ENCODE measurements at places on chromosomes 7 and 10. TPM values are rescaled to one million over a fixed set of nuclear protein-coding genes. Genes with fewer than 3 reads are reported as not detected.

GRCh38 chr7:18607025-18607424 is 111.5 kb downstream of the HDAC9 start:
- DNase-seq, result no peak

DNA sequence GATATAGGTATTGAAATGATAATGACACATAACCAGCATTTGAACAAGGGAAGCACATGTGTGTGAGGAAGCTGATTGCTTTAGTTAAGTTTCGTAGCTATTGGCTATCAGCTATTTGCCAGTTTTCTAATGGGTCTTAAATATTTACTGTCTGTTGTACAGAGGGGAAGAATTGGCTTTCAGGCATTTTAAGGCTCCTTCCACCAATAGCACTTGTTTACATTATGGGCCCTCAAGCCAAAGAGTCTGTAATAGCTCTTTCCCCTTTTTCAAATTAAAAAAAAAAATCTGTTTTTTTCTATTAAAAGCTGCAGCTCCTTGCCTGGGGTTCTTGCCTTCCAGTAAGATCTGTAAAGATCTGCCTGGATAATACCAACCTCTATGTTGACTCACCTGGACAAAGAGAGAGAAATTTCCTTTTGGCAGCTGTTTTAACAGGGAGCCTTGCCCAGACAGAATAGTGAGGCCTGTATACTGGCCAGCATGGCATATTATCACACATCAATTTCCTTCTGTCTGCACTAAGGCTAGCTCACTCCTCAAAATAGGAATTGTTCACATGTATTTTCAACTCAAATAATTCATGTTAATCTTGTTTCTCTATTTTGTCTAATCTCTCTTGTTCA is 104.7 kb upstream of the LRGUK start:
- DNase-seq, result peak; percentile 17

The CAMK1D gene
- 1.9 TPM for polyA plus RNA-seq

The GSTO2 gene
- polyA plus RNA-seq, result 22.1 TPM

The ENO4 gene
- polyA plus RNA-seq, result not detected

The BHLHA15 gene
- polyA plus RNA-seq, result 14.5 TPM

The ADCY1 gene
- 1.1 TPM for polyA plus RNA-seq
